ENCODE measurements at places on chromosomes 11 and 22.

DNA sequence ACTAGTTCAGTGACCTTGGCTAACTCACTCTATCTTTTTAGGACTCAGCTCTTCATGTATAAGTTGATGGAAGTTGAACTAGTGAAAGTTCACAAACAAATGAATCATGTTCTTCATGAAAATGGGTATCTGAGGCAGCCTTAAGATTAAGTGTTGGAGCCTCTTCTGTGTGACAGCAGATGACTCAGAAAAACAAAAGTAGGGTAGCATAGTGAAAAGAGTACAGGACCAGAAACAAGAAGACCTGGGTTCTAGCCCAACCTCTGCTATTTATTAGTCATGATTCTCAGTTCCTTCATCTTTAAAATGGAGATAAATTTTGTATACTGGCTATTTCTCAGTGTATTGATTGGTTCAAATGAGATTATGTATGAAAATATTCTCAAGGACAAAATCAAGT lies 60.2 kb downstream of the USP35 start:
- no peak for DNase-seq

GRCh38 chr11:61749591-61750217 lies 2.7 kb upstream of the MYRF start:
- DNase-seq = no peak

GRCh38 chr22:37925330-37925729 lies 19.2 kb downstream of the MICALL1 start:
- no peak for DNase-seq

GRCh38 chr11:61574611-61575010 lies 6.3 kb downstream of the SYT7 start:
- DNase-seq = no peak

GRCh38 chr11:117210620-117211019 lies 11.4 kb downstream of the TAGLN start:
- DNase-seq = no peak

GRCh38 chr11:116750070-116750718 lies 22.6 kb downstream of the BUD13 start:
- no peak for DNase-seq

- DNase-seq = no peak
Measured at GRCh38 chr22:25602916-25603315, 38.4 kb downstream of the GRK3 start.

- DNase-seq = no peak
Measured at GRCh38 chr11:3226846-3227567, 5.2 kb downstream of the MRGPRE start.

- no peak for DNase-seq
Measured at GRCh38 chr11:33692013-33692504, 8.6 kb downstream of the C11orf91 start.

- DNase-seq = no peak
Measured at GRCh38 chr11:1088927-1089737, 14.5 kb downstream of the MUC2 start.

DNA sequence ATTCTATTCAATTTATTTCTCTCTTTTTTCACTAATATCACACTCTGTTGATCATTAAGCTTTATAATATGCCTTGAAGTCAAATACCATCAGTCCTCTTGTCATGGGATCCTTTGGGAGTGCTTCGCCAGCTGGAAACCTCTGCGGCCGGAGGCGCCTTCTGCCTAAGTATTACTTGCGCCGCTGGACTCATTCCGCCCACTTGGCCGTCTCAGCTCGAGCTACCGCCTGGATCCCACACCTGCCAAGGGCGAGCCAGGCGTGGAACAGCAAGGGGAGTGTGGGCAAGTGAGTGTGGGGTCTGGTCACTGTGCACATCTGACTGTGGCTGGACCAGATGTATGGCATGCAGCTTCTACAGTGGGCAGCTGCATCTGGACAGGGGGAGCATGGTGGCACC lies 9.1 kb upstream of the MAP6 start:
- no peak for DNase-seq

DNA sequence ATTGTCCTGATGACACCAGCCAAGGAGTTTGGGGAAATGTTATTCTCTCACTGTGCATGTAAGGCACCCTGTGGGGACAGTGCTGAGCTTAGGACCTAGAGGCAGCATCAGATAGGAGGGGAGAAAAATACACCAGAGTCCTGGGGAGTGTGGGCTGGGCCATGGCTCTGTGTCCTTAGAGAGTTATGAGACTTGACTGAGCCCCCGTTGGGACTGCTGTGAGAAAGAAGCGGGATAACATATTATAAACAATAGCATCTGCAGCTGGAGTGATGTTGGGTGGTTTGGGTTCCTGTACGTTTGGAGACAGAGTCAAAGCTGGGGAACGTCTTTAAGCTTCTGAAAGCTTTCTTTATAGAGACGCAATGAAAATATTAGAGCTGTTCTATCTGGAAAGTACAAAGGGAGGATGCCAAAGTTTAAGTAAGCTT lies 90.9 kb upstream of the CRTAM start:
- DNase-seq = no peak

- no peak for DNase-seq
Measured at GRCh38 chr22:24435861-24436371, 8.5 kb downstream of the ADORA2A start.

- DNase-seq = no peak
Measured at GRCh38 chr11:105466582-105467228, 143.2 kb upstream of the GRIA4 start.

DNA sequence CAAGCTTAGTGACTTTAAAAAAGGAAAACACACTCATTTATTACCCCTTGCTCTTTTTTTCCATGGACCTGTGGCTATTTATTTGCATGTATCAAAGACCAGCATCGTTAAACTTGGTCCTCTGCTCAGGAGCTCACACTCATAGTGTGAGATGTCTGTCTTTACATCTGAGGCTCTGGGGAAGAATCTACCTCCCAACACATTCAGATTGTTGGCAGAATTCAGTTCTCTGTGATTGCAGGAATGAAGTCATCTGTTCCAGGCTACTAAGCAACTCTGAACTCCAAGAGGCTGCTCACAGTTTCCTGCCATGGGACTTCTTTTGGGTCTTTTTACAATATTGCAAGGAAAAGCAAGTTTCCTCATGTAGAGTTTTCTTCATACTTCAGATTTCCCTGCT lies 138.8 kb downstream of the LRRC4C start:
- DNase-seq = no peak

GRCh38 chr11:78526497-78527146 lies 48.0 kb downstream of the NARS2 start:
- DNase-seq = no peak

GRCh38 chr11:104104664-104105063 lies 59.3 kb downstream of the PDGFD start:
- no peak for DNase-seq

DNA sequence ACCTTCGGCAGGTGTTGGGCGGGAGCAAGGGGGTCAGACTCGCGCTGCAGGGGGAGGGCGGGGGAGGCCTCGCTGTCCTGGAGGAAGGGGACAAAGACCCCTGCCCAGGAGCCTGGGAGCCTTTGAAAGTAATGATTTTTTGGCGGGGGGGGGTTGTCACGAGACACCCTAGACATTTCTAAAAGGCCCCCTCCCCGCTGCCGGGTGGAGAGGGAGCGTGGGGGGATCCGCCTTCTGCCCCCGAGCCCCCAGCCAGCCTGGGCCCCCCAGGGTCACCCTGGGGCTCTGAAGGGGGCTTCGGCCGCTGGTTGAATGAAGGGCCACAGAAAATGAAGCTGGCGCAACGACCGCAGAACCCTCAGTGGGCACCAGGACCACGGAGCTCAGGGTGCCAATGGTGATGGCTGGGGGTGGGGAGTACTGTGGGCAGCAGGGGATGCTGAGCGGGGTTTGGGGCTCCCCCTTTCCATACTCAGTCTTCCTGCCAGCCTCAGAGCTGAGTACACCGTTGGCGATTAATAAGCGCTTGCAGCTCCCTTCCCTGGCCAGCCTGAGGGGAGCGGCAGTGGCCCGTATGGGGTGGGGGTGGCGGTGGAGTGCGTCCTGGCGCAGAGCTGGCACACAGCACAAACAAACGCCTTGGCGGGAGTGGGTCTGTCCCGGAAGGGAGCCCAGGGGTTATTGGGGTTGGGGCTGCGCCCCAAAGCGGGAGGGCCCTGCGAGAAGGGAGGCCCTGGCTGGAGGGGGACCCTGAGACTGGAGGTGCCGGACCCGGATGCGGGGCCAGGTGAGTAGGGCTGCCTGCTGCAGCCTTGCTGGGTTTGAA lies 1.2 kb upstream of the DUSP8 start:
- DNase-seq = peak; percentile 25

GRCh38 chr11:131070365-131070764 lies 154.1 kb upstream of the SNX19 start:
- no peak for DNase-seq

DNA sequence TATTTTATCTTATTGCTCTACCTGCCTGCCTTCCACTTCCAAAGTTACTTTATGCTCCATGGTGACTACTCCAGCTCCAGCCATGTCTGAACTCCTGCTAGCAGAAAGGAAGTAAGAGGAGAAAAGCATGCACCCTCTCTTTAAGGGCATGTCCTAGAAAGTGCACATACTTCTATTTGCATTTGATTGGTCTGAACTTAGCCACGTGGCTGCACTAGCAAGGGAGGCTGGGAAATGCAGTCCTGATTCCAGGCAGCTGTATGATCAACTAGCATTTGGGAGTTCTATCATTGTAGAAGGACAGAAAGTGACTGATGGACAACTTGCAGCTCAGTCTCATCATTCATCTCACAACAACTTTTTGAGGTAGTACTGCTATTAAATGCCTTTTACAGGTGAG lies 515.7 kb downstream of the BUD13 start:
- DNase-seq = no peak

- no peak for DNase-seq
Measured at GRCh38 chr11:47271961-47272661, 2.2 kb downstream of the MADD start.

DNA sequence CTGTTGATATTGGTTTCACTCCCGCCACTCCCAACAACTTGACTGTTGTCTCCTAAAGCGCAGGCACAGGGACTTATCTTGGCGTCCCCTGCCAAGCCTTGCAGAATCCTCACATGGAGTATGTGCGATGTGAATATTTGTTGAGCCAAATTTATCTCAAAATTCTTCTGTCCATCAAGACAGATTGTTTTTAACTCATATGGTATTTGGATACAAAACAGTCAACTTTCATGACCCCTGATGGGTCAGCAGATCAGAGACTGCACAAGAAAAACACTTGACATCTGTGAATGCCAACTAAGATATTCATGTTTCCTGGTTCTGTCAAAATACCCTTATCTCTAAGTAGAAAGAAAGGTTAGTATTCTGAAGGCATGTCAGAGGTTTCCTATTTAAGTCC lies 221.7 kb upstream of the BLID start:
- DNase-seq = no peak

DNA sequence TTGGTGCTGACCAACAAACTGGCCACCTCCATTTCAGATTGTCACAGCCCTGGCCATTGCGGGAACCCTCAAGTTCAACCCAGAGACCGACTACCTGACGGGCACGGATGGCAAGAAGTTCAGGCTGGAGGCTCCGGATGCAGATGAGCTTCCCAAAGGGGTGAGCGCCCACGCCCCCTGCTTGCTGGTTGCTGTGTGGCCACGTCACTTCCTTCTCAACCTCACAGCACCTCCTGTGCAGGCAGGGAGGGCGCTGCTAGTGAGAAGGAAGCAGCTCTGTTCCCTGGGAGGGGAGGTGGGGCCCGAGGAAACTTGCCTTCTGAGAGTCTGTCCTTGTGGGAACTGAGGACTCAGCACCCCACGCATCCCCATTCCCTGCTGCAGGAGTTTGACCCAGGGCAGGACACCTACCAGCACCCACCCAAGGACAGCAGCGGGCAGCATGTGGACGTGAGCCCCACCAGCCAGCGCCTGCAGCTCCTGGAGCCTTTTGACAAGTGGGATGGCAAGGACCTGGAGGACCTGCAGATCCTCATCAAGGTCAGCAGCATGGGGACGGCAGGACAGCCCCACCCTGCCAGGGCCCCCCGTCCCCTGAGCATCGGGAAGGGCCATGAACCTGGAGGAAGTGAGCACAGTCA lies 19.3 kb downstream of the POLR3H start:
- peak; percentile 33 for DNase-seq

GRCh38 chr22:47786650-47787290 lies 1024.3 kb downstream of the TBC1D22A start:
- no peak for DNase-seq

DNA sequence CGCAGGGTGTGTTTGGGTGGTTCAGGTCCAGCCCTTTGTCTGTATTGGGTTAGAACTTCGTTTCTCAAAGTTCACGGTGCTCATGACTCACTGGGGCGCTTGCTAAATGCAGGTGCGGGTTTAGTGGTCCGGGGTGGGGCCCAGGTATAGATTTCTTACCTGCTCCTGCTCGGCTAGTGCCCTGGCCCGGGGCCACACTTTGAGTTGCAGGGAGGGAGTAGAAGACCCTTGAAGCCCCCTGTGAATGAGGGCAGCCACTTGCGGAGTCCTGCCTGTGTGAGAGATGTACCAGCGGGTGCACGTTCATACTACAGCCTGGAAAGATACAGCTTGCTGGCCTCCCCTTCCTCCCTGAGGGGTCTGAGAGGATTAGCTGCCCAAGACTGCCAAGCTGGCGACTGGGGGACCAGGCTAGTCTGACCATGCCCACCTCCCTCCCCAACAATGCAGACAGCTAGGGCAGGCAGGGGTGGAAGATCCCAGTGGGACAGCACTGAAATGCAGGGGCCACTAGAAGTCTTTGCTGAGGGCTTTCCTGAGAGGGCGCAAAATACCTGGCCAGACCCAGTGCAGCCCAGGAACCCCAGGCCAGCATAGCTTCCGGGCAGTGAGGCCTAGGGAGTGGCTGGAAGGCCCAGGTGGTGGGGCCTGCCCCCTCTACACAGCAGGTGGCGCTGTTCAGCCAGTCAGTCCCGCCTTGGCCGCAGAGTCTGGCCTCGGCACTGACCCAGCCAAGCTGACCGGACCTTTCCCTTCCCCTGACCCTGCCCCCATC lies 5.1 kb upstream of the MYRF start:
- no peak for DNase-seq

DNA sequence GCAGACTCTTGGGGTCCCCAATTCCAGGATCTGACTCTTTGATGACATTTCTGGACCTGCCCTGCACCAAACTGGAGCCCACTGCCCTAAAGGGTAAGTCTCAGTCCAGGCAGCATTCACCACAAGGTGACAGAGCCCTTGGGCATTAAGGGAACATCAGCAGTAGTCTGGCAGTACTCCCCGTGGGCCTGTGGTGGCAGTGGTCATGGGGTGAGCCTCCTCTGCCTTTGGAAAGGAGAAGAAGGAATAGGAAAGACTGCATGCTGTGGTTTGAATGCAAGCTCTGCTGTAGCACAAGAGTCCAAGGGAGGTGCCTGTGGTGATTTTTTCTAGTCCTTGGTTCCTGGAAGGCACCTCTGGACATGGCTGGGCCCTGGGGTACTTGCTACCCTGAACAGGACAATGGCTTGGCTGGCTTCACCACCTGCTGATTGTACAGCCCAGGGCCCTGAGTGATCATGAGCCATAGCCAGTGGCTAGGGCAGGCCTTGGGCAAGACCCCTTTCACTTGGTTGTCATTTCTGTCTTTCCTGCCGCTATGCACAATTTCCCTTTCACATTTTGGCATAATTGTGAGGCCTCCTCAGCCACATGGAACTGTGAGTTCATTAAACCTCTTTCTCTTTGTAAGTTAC lies 160.7 kb upstream of the GRIA4 start:
- DNase-seq = no peak

All from activated CD4-positive, alpha-beta T cell treated with anti-CD3 and anti-CD28 coated beads for 1 hour (primary cell).